Activated CD4-positive, CD25-positive, alpha-beta regulatory T cell (primary cell): ENCODE measurements at places on chromosomes 16 and 17.
A peak's percentile ranks its signal among the peaks of the same experiment; 100 is the strongest.

DNA sequence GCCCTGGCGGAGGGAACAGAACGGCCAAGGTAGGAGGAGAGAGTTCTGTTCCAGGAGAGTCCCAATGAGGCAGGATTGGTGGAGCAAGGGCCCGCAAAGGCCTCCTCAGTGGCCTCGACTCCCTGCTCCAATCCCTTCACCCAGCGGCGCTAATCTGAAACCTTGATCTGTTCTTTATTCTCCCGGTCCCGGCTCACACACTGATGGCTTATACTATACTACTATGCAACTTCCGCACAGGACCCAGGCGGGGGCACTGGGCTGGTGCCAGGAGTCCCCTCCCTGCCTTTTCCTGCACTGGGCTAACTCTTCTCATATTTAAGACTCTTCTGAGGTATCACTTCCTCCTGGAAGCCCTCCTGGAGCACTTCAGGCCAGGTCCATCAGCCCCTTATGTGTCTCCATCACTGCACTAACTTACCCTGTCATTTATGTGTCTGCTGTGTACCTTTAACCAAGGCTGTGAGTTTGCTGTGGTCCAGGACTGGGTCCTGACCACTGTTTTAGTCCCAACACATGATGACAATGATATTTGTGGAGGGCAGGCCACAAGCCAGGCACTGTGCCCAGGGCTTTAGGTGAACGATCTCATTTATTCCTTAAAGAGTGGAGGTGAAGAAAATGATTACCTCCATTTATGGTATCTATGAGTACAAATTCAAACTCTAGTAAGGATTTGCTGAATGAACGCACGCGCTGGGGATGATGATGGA lies 6.8 kb downstream of the CCDC102A start:
- no peak for DNase-seq

DNA sequence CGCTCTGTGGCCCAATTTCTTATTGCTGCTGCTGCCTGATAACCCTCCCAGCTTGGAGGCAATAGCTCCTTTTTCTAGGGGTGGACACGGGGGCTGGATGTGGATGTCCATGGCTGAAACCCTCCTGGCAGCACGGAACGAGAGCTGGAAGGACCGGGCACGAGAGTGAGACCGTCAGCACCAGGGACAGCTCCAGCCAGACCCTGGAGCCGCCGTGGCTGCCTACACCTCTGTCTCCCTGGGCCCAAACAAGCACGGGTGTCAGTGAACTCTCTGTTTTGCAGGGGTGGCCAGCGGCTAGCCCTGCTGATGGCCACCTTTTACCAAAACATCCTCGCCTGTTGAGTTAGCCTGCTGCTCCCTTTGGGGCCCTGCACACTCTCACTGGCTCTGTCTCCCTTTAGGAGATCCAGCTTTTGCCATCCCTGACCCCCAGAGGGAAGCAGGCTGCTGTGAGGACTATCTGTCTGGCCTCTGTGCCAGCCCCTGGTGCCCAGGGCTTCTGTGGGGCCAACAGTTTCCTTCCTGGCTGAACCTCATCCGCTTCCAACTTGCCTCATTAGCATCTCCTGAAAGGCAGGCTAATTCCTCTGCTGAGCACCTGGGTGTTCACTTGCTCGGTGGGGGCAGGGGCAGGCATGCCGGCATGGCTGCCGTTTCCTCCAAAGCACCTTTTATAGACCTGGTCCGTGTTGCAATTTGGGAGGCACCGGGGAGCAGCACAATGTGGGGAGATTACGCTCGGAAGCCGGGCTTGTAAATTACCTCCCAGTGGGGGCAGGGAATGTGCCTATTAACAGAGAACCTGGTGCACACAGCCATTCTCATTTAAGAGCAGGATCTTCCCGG lies 118.1 kb downstream of the ENGASE start:
- no peak for DNase-seq

GRCh38 chr17:65848751-65849150 lies 287.3 kb upstream of the AXIN2 start:
- no peak for DNase-seq

DNA sequence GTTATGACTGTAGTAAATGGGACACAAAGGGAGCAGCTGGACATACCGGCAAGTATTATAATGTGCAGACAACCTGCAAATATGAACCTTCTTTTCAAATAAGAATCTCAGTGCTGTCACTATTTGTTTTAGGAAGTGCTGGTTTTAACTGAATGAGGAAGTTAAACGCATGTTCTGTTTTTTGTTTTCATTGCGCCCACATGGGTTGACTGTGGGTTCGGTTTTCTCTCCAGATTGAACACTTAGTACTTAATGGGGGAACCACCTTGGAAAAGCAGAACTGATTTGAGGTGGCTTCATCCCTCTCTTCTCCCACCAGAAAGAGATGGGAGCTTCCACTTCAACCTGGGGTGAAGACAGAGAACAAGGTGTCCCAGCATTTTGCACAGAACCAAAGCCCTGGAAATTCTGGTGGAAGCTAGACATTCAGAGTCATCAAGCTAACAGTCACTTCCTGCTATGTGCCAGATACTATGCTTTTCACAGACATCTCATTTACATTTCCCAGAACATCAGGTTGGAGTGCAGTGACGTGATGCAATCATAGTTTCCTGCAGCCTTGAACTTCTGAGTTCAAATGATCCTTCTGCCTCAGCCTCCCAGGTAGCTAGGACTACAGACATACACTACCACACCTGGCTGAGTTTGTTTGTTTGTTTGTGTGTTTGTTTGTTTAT lies 149.8 kb downstream of the CDH13 start:
- DNase-seq, result no peak

- no peak for DNase-seq
Measured at GRCh38 chr17:41935641-41936040, 5.2 kb downstream of the ODAD4 start.

DNA sequence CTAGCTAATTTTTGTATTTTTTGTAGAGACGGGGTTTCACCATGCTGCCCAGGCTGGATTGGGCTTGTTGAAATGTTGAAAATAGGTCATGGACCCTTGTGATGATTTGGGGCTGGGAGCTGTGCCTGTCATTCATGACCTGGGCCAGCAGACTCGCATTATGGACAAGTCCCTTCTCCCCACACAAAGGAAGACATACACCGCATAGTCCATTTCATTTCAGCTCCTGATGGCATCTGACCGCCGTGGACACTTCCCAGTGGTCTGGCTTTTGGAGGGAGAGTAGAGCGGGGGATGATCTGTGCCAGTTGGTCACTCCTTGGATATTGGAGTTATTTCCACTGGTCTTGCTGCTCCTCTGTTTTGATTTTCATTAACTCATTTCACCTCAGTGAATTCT lies 34.8 kb downstream of the MPRIP start:
- no peak for DNase-seq

DNA sequence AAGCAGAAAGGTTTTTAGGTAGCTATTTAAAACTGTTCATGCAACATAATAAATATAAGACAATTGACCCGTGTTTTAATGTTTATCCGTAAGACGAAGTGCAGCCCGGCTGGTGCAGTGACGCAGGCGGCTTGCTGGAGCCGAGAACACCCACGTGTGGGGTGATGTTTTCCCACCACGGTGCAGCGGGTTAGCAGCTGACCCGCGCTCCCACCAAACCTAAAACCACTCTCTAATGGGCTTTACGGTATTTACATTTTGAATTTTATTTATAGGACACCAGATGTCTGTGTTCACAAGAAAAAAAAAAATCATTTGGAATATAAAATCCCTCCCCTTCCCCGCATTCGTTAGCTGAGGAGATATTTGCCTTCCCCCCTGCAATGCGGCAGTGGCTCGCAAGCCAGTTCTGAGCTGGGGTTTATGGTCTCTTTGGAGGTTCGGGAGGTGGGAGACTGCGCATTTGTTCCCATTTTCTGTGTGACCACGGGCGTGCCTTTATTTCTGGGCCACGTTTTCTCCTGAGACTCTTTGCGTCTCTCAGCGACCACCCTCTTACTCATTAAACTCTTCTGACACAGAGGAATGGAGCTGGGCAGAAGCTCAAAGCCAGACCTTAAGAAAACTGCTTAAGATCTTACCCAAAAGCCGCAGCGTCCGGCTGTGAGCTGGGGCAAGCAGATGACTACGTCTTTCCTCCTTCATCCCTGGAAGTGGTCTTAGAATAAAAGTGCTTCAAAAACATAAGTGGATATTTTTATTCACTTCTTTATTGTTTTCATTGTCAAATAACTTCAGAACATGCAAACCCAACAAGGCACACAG lies 301.1 kb downstream of the IRF8 start:
- DNase-seq, result no peak

DNA sequence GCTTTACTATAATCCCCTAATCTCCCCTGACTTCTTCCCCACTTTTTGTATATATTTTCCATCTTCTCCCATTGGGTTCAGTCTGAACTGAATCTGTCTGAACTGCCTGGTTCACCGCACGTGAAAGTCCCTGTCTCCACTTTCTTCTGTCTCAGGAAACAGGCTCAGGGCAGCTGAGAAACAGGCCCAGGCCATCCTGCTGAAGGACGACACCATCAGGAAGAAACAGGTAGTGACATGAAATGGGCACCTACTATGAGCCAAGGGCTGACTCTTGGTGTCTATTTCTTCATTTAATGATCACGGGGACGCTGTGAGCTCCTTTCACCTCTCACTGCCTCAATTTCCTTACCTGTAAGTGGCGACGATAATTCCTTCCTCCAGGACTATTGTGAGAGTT lies 90.5 kb upstream of the HSBP1 start:
- DNase-seq, result no peak

DNA sequence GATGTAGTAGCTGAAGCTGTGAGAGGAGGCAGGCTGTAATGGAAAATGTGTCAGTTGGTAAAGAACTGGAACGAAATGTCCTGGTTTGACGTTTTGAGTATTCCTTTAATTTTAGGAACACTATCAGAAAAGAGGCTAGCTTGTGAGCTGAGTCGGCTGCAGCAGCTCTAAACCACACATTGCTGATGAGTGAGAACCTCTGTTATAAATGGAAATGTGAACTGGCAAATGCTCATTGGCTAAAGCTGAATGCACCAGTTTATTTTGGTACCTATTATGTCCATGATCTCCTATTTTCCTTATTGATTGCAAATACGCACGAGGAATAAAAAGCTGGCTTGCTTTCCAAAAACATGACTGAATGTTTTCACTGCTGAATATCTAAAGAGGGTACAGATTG lies 11.0 kb upstream of the WIPI1 start:
- DNase-seq, result no peak

- peak; percentile 12 for DNase-seq
Measured at GRCh38 chr16:8931859-8932258, 31.8 kb downstream of the USP7 start.

DNA sequence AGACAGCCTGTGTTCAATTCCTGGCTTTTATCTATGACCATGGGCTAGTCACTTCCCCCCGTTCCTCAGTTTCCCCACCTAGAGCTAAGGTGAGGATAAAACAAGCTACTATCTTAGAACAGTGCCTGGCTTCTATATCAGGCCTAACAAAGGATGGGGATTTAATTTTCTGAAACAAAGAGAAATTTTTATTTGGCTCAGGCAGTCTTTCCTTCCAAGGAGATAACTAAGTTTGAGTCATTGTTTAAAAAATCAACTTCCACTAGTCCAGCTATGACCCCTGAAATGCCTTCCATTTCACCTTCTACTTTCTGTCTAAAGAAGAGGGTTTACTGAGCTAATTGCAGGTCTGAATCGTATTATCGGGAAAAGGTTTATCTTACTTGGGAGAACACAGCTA lies 99.0 kb downstream of the CMIP start:
- no peak for DNase-seq

DNA sequence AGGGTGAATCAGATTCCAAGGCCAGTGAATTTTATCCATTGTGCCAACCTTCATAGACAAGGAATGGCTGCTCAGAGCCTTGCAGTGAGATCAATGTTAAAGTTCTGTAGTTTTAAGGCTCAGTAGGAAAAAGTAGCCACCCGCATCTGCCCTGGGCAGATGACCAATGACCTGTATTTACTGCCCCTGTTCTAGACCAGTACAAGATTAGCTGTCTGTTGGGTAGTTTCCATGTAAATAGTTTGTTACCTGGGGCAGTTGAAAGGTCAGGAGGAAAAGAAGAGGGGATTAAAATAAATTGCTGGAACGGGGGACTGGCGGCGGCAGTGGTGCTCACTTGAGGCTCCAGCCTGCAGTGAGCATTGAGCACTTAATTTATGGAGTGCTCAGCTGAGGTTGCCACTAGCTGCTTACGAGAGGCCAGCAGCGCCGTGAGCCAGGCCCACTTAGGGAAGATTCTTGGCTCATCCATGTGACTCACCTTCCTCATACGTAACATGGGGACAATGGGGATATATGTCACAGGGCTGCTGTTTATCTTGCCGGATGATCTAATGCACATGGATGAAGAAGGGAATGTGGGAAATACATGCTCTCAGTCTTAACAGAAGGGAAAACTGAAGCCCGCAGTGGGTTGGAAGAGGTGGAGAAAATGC lies 10.7 kb upstream of the NOS2 start:
- DNase-seq, result no peak

GRCh38 chr17:33330877-33331276 lies 37.8 kb upstream of the ASIC2 start:
- no peak for DNase-seq

DNA sequence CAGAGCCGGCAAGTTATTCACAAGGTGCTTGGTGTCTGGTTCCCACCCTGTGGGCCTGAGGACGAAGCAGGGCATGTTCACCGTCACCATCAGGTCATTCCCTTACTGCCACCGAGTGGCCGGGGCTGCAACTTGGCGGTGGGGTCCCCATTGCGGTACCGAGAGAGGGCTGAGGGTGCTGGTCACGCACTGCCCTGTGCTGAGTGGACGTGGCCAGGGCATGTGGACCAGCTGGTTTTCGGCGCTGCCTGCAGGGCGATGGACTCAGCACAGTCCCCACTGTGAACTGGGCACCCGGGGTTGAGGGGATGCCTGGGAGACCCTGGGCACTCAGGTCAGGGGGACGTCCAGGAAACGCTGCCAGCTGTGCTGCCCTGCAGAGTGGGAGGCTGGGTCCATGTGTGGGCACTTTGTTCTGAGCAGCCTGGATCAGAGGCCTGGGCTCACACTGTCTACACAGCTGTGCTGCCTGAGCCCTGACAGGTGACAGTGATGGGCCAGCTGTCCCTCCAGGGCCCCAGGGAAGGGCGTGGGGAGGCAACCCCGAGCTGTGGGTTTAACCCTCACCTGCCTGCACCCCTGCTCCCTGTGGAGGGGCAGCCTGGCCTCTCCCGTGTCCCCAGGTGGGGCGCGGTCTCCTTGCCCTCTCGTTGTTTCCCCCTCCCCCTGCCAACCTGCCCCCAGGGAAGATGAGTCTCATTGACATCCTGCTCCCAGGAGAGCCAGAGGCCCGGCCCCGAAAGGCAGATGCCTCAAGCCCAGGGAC lies 39.3 kb upstream of the GNG13 start:
- no peak for DNase-seq

GRCh38 chr16:9112166-9112843 lies 20.9 kb downstream of the HAPSTR1 start:
- no peak for DNase-seq

DNA sequence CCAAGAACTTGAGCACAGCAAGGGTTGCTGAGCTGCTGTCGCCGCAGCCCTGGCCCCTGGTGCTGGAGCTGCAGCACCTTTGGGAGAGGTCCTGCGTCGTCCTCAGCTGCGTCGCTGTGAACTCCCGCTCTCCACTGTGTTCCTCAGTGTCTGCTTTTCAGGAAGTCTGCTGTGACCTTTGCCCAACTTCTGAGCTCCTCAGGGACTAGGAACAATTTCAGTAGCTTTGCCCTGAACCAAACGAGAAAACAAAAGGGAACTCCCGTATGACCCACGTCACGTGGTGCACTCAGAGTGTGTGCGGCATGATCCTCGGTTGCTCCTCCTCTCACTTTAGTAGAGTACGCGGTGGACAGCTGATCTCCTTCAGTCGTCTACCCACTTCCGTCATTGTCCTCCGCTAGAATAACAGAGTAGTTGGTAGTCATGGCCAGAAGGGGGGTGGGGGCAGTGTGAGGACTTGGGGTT lies 44.2 kb downstream of the WDR45B start:
- no peak for DNase-seq
